ENCODE measurements at places on chromosomes 2 and 18.

GRCh38 chr18:35029770-35030169 lies 11.4 kb upstream of the MAPRE2 start:
- no peak for DNase-seq

DNA sequence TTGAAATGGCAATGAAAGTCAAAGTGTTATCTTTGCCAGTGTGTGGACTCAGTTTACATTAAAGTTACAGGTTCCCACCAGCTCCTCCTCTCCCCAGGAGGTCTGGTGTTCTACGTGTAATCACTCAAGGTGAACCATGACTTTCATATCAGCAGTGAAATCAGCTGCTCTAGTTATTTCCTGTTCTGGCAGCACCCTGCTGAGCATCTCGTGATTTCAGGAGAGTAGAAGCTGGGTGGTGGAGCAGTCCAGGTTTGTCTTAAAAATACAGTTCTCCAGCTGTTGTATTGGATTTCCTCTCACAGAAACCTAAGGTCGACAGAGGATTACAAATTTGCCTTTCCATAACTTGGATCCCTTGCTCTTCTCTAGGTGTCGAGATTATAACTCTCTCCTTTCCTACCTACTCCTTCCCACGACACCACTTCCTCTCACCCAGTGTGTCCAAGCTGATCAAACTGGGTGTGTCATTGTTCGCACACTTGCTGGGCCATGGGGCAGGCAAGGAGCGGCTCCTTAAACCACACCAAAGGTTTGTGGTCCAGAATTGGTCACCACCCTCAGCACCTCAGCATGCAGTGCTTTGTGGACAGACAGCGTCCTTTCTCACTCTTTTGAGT lies 13.0 kb upstream of the ARHGAP25 start:
- no peak for DNase-seq

DNA sequence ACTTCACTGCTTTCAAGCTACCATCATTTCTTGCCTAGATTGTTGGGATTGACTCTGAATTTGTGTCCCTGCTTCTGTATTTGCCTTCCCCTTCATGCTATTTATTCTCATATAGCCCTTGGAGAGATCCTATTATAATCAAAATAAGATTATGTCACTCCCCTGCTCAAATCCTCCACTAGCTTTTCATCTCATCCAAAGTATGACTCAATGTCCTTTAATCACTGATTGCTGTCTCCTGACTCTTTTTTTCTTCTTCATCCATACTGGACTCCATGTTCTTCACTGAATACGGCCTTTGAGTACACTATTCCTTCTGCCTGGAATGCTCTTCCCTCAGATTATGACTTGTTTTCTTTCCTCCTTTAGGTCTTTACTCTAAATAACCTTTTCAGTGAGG lies 5.0 kb downstream of the RBKS start:
- DNase-seq: no peak

GRCh38 chr2:167544602-167545001 lies 656.3 kb downstream of the XIRP2 start:
- DNase-seq: no peak

GRCh38 chr18:66833646-66834045 lies 229.8 kb upstream of the CDH19 start:
- no peak for DNase-seq

DNA sequence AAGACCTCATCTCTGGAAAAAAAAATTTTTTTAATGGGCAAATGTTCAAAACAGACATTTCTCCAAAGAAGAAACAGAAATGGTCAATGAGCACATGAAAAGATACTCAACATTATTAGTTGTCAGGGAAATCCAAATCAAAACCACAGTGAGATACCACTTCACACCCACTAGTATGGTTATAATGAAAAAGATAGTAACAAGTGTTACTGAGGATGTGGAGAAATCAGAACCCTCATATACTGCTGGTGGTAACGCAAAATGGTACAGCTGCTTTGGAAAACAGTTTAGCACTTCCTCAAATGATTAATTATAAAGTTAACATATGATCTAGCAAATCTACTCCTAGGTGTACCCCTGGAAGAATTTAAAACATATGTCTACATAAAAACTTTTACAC lies 29.0 kb upstream of the TCF7L1 start:
- no peak for DNase-seq

All from activated CD4-positive, alpha-beta T cell treated with anti-CD3 and anti-CD28 coated beads for 24 hours (primary cell).